ENCODE measurements at places on chromosomes 3 and 15.

DNA sequence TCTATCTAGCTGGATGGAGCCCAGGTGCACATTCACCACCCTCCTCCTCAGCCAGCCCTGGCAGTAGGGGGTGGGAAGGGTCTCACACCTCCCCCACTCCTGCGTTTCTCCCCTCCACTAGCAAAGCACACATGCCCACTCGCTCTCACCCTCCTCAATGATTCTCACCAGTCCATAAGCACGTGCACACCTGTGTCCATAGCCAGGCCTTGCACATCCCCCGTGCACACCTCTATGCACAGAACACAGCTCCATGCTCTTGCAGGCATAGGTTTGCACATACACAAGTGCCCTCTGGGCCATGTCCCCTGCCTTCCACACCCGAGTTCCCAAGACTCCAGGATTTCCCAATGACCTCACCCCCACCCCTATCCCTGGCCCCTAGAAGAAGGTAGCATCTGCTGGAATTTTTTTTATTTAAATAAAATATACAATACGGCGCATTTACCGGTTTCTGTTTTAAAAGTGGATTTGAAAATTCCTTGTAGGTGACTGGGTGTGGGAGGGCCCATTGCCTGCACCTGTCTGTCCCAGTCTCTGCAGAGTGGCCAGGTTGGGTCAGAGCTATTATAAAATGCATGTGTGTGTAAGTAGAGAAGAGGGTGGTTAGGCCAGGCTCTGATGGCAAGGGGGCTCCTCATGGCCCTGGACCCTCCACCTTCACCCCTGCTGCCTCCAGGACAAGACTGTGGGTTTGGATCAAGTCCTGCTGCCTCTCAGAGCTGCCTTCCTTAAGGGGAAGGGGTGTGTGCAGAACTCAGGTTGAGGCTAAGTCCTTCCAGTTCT is 49.1 kb downstream of the HCN4 start:
- no peak for DNase-seq

DNA sequence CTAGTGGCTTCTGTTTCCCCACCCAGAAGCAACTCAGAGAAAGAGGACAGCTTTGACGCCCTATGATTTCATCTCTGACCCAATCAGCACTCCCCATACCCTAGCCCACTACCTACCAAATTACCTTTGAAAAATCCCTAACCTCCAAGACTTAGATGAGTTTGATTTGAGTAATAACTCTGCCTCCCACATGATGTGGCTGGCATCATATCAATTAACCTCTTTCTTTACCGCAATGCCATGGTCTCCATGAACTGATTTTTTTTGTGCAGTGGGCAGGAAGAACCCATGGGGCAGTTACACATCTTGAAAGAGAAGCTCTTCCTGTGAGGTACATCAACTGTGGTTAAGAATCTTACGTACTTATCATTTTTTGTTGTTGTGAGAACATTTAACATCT is 25.5 kb upstream of the APOD start:
- no peak for DNase-seq

DNA sequence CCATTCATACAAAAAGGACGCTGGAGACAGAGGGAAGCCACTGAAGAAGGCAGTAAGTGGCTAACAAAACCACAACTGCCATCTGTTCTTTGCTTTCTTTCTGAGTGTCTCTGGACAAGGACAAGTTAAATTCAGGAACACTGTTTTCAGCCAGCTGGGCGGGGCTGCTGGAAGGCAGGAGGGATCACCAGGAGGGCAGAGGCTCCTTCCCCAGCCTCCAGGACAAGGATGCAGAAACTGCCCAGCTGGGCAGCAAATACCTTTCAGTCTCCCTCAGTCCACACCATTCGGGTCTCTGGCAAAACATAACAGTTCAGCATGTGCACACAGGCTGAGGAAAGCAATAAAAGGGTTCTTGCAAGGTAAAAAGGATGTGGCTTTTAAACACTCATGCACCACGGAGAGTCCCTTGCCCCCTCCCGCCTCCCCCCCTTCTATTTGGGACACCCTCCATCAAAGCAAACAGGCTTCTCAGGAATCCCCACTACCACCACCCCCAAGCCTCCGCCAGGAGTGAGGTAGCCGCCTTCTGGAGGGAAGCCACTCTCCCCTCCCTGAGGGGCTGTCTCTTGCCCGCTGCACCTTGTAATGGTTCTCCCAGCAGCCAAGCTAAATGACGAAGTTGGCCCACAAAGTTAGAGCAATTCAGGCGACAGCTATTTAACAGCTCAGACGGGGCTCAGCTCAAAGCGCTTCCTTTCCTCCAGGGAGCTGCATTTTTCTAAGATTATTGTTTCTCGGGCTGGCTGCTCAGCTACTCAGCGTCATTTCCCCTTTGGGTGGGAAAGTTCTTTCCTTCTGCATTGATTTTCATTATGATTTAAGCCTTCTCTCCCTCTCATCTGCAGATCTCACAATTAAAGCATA is 3.8 kb downstream of the HEG1 start:
- peak; percentile 78 for DNase-seq

GRCh38 chr3:143850877-143851276 is 2.6 kb upstream of the SLC9A9 start:
- DNase-seq = no peak

- no peak for DNase-seq
Observed at GRCh38 chr3:184812662-184813042, 686 bp downstream of the VPS8 start.

DNA sequence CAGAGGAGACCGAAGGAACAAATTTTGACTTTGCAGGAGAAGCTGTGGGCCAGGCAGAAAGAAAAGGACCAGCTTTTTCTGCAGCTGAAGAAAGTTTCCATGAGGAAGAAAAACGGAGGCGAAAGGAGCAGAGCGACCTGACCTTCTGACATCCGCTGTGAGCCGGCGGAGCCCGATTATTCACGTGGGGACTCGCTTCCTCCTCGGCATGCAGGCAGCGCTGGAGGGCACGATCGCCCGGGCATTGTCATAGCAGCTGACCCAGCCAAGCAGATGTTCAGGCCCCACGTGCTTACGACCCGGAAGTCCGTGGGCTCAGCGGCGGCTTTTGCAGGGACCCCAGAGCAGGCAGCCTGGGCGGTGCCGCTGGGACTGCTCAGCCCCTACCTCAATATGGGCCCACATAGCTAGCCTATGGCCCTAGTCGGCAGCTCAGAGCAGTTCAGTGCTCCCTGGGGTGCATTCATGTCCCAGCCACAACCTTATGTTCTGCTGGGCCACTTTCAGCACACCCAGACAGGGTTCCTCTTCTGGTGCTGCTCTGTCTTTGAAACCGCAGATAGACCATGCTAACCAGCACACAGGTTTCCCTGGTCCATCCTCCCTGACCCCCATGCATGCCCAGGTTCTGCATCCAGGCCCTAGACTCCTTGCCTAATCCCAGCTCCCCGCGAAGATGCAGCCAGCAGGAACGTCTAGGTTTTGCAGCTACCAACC is 10.5 kb upstream of the EIF4A2 start:
- DNase-seq = no peak

DNA sequence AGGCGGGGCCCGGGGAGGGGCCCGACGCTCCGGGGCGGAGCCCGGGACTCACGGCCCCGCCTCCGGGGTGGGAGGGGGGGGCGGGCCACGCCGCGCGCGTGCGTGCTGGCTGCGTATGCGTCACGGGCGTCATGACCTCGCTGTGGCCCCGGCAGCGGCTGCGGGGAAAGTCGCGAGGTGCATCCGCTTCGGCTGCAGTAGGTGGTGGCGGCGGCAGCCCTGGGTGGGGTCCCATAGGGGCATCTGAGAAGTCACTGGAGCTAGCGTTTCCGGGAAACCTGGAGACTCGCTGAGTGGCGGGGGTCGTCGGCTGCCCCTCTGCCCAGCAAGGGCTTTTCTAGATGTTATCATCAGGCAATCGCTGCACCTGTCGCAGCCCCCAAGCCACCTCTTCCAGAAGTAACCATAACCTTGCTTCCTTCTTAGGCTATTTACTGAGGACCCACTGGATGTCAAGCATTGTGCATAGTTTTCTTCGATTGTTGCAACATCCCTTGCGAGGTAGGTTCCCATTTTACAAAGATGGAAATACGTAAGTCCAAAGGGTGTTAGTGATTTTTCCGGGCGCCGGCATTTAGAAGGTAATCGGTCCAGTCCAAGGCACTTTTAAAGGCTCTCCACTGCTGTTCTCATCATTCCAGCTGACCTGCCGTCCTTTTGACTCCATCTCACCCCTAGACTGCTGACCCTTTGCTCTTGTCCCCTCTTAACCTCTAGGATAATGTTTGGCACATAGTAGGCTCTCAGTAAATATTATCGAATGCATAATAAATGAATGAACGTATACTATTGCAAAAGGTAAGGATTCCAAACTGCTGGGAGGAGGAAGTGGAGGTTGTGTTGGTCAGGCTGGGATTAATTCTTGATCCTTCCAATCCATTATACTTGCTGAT is at the start of gene GDPGP1:
TSS of gene GDPGP1 (plus strand) at position 114 of the 893 bp plus-strand sequence. CDS start 6,700 bp downstream, outside the sequence.
- DNase-seq = no peak

GRCh38 chr3:145266368-145266767 is 894.6 kb downstream of the PLOD2 start:
- no peak for DNase-seq

GRCh38 chr15:67216859-67217258 is 37.6 kb downstream of the AAGAB start:
- DNase-seq = no peak

- DNase-seq = no peak
Observed at GRCh38 chr15:64485796-64486195, 25.4 kb downstream of the ZNF609 start.

DNA sequence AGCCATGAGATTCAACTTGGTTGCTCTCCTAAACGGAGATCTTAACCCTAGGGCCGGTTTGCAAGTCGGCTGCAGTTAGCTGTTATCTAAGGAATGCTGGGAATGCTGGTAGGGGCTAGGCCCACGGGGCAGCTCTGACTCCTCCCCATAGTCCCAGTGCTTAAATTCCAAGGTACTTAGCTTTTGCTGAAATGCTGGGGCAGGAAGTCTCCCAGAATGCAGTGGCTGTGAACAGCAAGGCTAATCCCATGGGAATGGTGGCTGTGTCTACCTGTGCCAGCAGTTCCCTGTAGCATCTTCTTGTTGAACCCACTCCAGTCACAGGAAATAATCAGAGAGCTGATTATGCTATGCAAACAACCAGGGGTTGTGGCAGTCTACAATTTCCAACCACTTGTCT is 102.5 kb upstream of the TJP1 start:
- DNase-seq = peak; percentile 24

DNA sequence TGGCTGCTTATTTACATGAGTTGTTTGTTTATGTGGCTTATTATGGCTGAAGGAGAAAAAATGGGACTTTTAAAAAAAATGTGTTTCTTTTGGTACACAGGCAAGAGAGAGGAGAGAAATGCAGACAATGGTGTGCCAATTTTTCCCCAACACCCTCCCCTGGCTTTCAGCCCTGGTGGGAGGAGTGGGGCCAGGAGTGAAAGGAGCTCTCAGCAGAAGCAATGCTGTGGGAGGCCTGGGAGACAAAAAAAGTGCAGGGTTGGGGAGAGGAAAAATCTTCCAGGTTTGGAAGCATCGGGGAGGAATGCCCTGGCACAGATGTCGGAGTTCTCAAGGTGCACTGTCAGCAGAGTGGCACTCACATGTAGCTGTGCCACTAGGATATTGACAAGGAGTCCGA is 117.7 kb upstream of the FOXB1 start:
- DNase-seq = no peak

GRCh38 chr15:67146234-67146633 is 80.8 kb downstream of the SMAD3 start:
- DNase-seq = no peak

- DNase-seq = no peak
Observed at GRCh38 chr3:180184816-180185215, 148.1 kb upstream of the PEX5L start.

GRCh38 chr3:129908417-129908816 is 14.9 kb upstream of the TMCC1 start:
- DNase-seq = no peak

- DNase-seq = no peak
Observed at GRCh38 chr15:62549345-62549970, 384.4 kb upstream of the C2CD4B start.

- DNase-seq = no peak
Observed at GRCh38 chr15:67799801-67800205, 25.5 kb upstream of the SKOR1 start.

- DNase-seq = no peak
Observed at GRCh38 chr3:122868322-122868721, 73.5 kb downstream of the SLC49A4 start.

DNA sequence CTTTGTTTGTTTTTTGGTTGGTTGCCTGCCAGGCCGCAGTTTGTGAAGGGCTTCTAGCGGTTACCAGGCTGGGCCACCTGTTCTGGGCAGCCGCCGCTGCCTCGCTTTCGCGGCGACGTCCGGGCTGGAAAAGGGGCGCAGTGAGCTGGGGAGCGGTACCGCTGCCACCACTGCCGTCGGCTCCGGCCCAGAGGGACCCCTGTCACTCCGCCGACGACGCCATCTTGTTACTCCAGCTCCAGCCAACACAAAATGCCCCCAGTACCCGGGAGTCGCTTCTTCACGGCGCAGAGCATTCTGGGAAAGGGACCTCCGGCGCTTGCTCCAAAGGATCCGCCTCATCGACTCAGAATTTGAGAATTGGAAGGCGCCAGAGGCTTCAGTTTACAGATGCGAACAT is 238.8 kb downstream of the CDIN1 start:
- no peak for DNase-seq

DNA sequence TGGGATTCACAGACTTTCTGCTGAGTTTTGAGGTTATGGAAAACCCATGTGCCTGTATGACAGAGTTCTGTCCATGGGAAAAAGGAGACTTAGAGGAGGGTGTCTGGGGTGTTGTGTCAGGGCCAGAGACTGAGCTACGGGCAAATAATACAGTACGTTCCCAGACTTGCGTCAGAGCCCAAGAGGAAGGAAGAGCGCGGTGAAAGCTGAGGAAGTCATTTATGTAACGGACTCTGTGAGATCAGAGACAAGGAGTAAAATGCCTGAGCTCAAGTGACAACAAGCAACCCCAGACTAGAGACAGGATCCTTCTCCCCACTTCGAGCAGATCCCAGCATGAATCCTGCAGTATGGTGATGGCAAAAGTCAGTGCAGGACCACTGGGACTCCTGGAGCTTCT is 368.6 kb upstream of the MCTP2 start:
- DNase-seq = no peak

DNA sequence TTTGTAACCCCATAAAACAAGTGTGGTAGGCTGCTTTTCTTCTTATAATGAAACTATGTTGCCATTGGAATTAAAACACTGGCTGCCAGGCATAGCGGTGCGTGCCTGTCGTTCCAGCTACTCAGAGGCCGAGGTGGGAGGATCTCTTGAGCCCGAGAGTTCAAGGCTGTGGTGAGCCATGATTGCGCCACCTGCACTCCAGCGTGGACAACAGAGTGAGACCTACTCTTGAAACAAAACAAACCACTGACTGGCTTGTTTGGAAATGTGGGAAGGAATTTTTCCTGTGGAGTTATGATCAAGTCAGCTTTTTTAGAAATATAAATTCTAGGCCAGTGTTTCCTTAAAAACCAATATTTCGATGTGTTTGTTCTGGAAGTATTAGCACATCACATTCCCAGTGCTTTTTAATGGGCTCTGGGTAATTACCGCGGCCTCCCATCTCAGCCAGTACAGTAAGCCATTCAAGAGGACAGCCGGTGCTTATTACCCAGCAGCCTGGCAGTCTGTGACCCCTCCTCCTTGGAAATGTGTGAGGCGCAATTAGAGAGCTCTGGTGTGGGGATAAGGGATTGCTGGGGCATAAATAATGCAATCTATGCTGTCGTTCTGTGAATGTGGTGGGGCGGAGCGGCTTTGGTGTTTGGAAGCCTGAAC is 58.3 kb upstream of the TRAK1 start:
- DNase-seq = peak; percentile 99

GRCh38 chr3:13851997-13852637 is 27.8 kb downstream of the WNT7A start:
- DNase-seq = no peak

All from GM04503 (cell line).